ENCODE measurements at places on chromosomes 1 and 21.
A peak's percentile ranks its signal among the peaks of the same experiment; 100 is the strongest.

DNA sequence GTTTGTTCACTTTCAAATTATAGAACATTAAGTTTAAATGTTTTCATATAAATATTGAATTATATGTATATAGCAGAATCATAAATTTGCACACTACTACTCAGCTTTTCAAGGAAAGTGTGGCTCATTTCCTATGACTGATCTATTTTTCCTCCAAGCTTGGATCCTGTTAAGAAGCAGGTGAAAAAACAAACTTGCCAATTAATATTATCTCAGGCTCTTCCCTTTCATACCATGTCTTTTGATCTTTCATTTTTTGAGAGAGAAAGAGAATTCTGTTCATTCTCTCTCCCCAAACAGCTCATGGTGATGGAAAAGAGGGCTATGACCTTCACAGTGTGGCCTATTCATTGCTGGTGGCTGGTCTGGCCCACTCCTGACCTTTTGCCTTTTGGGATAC is 43.7 kb downstream of the SEC16B start:
- DNase-seq = no peak

DNA sequence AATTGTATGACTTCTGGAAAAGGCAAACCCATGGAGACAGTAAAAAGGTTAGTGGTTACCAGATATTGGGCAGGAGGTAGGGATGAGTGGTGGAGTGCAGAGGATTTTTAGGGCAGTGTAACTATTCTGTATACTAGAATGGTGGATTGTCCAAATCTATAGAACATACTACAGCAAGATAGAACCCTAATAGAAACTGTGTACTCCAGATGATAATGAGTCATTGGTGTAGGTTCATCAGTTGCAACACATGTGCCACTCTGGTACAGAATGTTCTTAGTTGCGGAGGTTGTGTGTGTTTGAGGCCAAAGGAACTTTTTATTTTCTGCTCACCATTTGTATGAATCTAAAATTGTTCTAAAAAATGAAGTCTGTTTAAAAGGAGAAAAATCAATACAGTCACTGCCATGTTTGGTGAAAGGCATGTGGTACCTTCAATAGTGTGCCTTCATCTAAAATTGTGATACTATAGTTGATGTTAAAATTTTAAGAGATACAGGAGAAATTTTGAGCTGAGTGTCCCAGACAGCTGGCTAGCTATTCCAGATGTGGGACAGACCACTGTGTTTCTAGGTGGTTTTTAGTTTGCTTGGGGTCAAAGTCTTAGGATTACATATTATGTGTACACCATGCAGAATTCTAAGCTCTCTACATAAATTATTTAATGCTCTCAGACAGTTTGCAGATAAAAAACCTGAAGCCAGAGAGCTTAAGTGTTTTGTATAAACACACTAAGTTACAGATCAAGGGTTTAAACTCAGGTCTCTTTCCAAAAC is 150.5 kb downstream of the RPS6KC1 start:
- DNase-seq = no peak

DNA sequence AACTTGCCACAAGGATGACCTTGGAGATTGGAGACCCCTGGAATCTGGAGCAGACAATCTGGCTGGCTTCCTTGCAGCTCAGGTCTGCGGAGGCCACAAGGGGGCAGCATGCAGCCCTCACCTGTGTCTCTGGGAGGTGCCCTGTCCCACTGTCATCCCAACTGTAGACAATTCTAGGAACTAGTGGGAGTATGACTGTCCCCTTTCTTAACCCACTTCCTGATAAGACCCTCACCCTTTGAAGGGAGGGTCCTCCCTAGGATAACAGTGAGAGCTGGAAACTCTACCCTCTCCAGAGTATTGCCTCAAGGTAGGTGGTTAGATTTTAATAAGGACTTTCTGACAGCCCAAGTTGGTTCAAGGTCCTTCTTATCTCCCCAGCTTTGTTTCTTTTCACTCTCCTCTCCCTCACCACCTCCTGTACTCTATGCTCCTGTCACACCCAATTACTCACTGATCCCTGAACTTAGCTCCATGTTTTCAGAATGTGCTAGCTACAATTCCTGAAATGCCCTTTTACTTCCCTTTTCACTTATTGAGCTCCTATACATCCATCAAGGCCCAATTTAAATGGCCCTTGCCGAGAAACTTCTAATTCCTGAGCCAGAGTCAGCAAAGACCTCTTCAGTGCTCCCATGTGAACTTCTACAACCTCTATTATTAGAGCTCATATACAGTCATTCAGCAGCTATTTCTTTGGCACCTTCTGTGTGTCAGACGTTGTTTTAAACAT is 9.2 kb upstream of the KCNQ4 start:
- DNase-seq = peak; percentile 29

DNA sequence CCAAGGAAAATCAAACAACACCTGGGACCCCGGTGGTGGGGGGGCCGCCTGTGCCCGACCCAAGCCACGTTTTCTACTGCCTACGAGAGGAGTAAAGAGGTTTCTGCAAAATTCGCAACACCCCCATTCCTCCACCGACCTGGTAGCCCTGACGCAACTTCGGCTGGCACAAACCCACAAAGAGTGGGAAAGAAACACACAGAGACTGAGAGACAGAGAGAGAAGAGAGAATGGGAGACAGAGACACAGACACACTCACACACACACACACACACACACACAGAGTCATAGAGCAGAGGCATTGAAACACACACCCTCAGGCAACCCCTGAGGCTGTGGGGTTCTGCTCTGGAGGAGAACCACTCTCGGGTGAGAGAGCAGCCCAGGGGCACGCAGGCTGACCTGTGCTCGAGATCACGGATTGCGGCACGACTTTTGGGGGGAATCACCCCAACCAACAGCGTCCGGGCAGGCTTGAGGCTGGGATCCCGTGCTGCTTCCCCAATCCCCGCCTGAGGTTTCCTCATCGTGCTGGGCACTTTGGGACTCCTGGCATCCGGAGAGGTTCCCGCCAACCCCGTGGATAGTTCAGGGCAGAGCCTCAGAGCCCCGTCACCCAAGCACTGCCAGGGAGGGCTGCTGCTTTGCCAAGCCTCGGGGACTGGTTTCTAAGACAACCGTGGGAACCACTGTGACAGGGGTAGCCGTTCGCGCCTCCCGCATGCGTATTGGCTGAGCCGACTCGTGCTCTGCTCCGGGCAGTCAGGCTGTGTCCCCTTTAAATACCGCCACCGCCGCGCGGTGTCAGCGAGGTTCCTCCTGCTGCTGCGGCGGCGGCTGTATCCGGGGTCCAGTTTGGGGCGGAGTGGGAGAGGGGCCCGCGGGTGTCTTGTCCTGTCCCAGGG is 682.4 kb upstream of the TPTE start:
- DNase-seq = no peak

DNA sequence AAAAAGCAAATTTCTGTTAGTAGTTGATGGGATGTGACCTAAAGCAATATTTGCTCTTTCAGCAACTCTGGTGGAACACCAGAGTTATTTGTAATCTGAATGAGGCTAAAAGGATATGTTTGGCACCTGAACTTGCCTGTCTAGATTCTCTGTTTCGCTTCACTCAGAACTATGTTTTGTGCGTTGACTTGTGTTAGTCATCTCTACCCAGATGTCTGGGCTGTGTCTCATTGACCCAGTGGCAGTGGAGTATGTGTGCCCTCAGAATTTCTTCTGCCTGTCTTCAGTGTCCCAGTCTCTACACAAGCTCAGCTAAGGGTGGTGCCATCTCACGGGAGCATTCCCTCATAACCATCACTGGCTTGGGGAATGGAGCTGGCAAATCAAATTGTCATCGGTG is 13.9 kb downstream of the KCNK1 start:
- no peak for DNase-seq

Measured in NCI-H345 (cell line).